Smooth muscle cell of trachea (primary cell): ENCODE measurements at places on chromosomes 3 and 15. TPM values are rescaled to one million over a fixed set of nuclear protein-coding genes. Genes with fewer than 3 reads are reported as not detected.

Gene PP2D1
- total RNA-seq: not detected in 2 replicates

Gene NOX5
- total RNA-seq: 0.58 and 0.83 TPM in 2 replicates

Gene EPHA3
- total RNA-seq: 1.5 and 3.3 TPM in 2 replicates

Gene ROPN1
- not detected in 2 replicates for total RNA-seq

Gene CAPN3
- 1.0 and 2.8 TPM in 2 replicates for total RNA-seq

Gene CPNE9
- total RNA-seq: not detected in 2 replicates

Gene DHX30
- 51.2 and 61.0 TPM in 2 replicates for total RNA-seq

Gene CYP11A1
- total RNA-seq: 0.83 and 1.0 TPM in 2 replicates

Gene SAMD7
- not detected in 2 replicates for total RNA-seq

Gene CTXN2
- not detected in 2 replicates for total RNA-seq

Gene CPEB1
- 36.7 and 42.7 TPM in 2 replicates for total RNA-seq

Gene DAPK2
- 1.7 and 2.0 TPM in 2 replicates for total RNA-seq

Gene RTP1
- total RNA-seq: not detected in 2 replicates

Gene DOCK3
- 0.17 and 0.29 TPM in 2 replicates for total RNA-seq

Gene CFAP44
- 3.1 and 5.5 TPM in 2 replicates for total RNA-seq

Gene CFAP92
- total RNA-seq: 0.17 TPM in 1 of 2 replicates, not detected in the other

Gene WDR93
- not detected in 2 replicates for total RNA-seq

Gene FAM3D
- not detected in 2 replicates for total RNA-seq

Gene ERICH6
- 0.15 and 0.17 TPM in 2 replicates for total RNA-seq

Gene PLA2G4E
- under 0.01 TPM in 1 of 2 replicates, not detected in the other for total RNA-seq

Gene ZNF774
- 1.5 and 1.9 TPM in 2 replicates for total RNA-seq

Gene CNTN3
- total RNA-seq: 1.7 and 3.0 TPM in 2 replicates

Gene CHRM5
- under 0.01 and 0.15 TPM in 2 replicates for total RNA-seq
